ENCODE measurements at places on chromosomes 12 and 14. TPM values are rescaled to one million over a fixed set of nuclear protein-coding genes. Genes with fewer than 3 reads are reported as not detected.

DNA sequence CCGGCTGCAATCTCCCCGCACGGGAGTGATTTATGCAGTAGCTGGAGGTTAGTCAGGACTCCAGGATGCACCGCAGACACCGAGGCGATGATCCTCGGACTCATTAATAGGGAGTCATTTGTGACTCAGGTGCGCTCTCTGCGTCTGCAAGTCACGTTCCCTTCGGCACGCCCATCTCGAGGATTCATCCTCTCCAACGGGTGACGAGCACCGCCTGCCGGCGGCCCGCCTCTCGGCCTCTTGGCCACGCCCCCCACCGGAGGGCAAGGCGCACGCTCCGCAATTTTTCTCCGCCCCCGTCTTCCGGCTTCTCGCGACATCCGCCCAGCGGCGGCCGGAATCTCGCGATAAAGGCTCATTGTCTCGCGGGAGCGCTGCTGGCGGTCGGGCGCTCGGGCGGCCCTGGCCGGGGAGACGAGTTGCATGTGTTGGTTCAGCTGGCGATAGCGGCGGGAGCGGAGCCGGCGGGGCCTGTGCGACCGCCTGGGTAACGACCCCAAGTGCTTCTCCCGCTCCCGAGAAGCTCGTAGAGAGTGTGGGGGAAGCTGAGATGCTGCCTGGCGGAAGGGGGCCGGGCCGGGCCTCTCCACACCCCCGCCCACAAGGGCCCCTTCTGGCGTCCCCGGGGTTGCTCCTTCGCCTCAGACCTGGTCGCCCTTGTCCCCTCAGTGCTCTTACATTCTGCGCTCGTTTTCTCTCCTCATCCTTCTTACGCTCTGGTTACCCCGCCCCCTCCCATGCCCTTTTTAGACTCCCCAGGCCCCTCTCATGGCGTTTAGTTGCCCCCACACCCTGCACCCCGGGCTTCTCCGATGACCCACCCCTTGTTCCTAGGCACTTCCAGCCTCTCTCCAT, at the start of gene DENR:
Gene DENR, plus strand, starts transcription at position 361 of the 855 bp plus-strand sequence. CDS start 878 bp downstream, outside the sequence.
- peak; percentile 99 for DNase-seq

DNA sequence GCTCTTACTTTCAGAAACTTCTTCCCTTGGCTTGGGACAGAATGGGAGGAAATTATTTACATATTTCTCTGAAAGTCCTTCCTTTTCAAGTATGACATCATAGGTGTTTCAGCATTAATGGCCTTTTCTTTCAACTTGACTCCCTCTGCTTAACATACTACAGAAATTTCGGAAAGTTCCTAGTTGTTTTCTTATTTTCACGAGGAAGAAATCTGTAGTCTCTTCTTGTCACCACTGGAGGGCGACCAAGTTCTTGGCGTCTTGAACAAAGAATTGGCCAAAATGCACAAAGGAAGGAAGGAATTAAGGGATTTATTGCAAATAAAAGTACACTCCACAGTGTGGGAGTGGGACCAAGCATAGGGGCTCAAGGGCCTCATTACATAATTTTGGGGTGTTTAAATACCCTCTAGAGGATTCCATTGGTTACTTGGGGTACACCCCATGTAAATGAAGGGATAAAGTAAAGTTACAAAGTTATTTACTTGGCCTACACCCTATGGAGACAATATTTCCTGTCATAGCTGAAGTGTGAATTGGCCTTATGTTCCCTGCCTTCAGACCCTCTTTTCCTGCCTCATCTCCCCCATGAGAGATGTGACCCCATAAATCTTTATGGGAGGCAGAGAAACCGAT, 70.4 kb downstream of the RPL10L start:
- DNase-seq: peak; percentile 49

The TAS2R46 gene
- total RNA-seq: not detected

DNA sequence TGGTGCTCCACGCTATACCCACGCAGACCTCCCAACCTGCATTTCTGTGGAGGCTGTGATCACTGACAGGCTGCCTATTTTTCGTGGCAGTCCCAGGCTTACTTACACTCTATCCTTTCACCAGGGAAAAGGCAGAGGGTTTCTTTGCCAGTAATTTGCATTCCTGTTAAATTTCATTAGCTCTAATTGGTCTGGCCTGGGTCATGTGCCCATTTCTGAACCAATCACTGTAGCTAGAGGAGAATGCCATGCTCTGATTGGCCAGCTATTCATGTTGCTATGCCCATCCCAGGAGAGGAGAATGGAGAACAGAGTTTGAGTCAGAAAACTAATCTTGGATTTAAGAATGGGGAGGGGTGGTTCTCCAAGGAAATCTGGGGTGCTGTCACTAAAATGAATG, 43.2 kb upstream of the TUNAR start:
- DNase-seq: peak; percentile 8

The CLEC4E gene
- not detected for total RNA-seq

The DDX54 gene
- 86.1 TPM for total RNA-seq

- DNase-seq: peak; percentile 23
Measured at GRCh38 chr12:124053851-124054250, 80.8 kb downstream of the ZNF664 start.

DNA sequence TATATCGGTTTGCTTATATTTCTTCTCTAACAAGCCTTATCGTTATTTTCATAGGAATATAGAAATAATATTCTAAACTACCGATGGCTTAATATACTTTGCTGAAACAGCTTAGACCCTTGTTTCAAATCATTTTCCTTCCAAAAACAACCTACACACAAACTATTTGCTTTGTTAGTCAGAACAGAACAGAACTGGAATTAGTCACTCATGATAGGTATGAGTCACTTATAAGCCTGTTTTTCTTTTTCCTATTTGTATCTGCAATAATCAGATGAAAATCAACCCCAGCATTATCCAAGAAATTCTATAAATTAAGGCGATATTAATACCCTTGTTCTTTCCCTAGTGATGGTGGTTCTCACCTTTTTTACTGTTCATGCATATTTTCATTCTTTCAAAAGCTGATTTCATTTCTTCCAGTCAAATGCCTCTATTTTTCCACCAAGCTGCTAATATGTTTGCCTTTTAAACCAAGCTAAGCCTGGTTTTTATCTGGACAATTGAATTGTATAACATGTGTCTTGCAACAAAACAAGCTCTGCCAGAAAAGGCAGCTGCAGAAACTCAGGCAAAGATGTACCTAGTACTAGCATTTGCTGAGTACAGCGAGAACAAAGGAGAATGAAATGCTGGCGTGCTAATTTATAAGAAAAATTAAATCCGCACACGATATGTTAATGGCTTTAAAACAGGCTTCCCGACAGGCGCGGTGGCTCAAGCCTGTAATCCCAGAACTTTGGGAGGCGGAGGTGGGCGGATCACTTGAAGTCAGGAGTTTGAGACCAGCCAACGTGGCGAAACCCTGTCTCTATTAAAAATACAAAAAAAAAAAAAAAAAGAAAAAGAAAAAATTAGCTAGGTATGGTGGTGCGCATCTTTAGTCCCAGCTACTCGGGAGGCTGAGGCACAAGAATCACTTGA, 1418.2 kb downstream of the AACS start:
- DNase-seq: peak; percentile 79

- no peak for DNase-seq
Measured at GRCh38 chr12:4271717-4272423, 1.7 kb upstream of the CCND2 start.

The DCN gene
- not detected for total RNA-seq

- DNase-seq: no peak
Measured at GRCh38 chr12:92010853-92011701, 134.6 kb downstream of the BTG1 start.

The ANG gene
- total RNA-seq: 0.33 TPM

DNA sequence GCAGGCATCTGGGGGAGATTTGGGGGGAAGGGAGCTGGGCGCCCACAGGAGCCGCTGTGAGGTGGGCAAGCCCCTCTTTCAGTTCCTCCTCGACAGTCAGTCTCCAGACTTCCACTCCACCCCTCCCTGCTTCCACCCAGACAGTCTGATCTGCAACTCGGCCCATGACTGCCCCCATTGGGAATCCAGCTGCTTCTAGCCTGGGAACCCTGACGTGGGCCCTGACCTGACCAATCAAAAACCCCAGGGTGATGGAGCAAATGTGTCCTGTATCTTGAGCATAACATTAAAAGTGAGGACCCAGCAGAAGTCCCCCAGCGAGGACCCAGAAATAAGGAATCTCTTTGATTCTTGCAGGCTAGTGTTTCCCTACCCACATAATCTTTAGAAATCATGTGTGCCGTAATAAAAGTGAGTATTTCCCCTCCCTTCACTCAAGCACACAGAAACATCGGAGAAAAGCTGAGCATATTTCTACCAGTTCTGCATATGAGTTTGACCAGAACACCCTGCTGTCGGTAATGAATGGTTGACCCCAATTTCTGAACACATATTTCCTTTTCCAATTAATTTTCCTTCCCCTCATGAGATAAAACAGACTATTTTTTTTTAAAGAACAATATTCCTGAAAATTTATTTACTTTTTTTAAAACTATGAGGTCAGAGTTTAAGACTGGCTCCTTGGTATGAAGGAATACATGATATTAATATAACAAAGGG, 6.4 kb downstream of the SSH1 start:
- DNase-seq: peak; percentile 54

GRCh38 chr12:109167781-109168180, 51.4 kb downstream of the ACACB start:
- DNase-seq: no peak

The SLC38A6 gene
- total RNA-seq: 13.5 TPM

The CAPS2 gene
- total RNA-seq: 1.1 TPM

Measured in HT1080 (cell line).